ENCODE measurements at places on chromosomes 2 and 18.

DNA sequence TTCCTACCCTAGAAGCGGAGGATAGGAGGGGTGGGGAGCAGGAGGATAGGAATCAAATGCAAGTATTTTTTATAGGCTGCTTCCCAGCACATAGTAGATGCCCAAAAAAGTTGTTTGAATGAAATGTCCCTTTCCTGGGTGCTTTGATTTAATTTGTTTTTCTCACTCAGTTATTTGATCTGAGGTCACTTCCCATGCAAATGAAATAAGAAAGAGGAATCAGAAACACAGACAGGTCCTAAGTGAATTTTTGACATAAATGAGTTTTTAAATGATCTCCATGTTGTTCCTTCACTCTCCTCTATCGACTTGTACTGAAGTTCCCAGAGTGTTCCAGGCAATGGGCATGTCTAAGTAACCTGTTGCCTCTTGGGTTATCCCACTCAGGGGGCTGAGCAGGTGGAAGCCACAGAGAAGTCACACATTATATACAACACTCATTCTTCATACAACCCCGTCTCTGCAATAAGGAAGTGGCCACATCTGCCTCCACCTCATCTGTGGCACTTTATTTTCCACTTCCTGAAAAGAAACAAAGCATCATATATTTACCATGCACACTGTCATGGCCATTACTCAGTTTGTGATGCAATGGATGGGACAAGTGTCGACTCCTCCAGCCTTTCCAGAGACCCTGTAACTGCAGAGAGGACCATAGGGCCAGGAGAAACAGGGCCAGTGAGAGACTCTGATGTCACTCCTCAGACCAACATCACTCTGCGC, 81.9 kb upstream of the ZNF397 start:
- no peaks in the 10 kb centered on the region for H3K36me3 ChIP-seq
- H3K4me1 ChIP-seq: peaks cover 28% of the 10 kb centered on the region
- H3K4me3 ChIP-seq: no peak overlapping the region
- peak overlapping the region; percentile 80 for H3K27ac ChIP-seq

- H3K36me3 ChIP-seq: no peaks in the 10 kb centered on the region
- DNase-seq: no peak
- H3K27me3 ChIP-seq: peaks cover 75% of the 10 kb centered on the region
- peaks cover 20% of the 10 kb centered on the region for H3K4me1 ChIP-seq
- no peak overlapping the region for H3K27ac ChIP-seq
Observed at GRCh38 chr18:57798713-57799373, 4.3 kb downstream of the ATP8B1 start.

GRCh38 chr2:208511016-208511415, 104.4 kb downstream of the PTH2R start:
- H3K4me3 ChIP-seq: no peak overlapping the region
- H3K27ac ChIP-seq: no peak overlapping the region
- H3K36me3 ChIP-seq: no peaks in the 10 kb centered on the region

DNA sequence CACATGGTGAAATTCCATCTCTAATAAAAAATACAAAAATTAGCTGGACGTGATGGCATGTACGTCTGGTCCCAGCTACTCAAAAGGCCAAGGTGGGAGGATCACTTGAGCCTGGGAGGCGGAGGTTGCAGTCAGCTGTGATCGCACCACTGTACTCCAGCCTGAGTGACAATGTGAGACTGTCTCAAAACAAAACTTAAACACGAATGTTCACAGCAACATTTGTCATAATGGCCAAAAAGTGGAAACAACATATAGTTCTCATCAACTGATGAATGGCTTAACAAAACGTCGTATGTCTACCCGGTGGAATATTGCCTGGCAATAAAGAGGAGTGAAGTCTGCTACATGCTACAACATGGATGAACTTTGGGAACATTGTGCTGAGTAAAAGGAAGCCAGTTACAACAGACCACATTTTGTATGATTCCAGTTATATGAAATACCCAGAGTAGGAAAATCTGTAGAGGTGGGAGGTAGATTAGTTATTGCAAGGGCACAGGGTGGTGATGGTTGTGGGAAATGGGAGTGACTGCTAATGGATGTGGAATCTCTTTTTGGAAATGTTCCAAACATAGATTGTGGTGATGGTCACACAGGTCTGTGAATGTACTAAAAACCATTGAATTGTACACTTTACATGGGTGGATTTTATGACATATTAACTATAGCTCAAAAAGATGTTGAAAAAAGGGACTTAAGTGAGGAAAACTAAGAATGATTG, 478.2 kb downstream of the PTPRM start:
- H3K4me3 ChIP-seq: no peak overlapping the region
- no peaks in the 10 kb centered on the region for H3K36me3 ChIP-seq
- no peaks in the 10 kb centered on the region for H3K4me1 ChIP-seq
- DNase-seq: no peak
- H3K27ac ChIP-seq: no peak overlapping the region
- H3K27me3 ChIP-seq: no peaks in the 10 kb centered on the region

DNA sequence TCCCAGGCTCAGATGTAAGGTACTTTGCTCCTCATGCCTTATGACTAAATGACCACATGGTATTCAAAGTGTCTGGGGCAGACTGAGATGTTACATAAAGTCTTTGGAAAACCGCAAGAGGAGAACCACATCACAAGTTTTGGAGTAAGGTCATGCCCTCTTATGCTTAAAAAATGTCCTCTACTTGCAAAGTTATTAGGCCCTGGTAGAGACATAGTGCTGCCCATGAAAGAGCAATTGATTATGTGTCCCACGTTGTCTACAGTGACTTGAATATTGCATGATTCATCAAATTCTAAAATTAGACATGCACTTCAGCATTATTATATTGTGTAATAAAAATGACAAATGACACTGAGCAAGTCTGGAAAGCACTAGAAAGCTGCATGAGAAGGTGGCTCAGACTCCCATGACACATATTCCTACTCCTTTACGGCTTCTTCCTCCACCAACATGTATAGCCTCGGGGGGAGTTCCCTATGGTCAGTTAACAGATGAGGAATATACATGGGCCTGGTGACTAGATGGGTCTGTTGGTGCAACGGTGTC, 602.6 kb upstream of the VRK2 start:
- no peak overlapping the region for H3K27ac ChIP-seq
- no peak for DNase-seq
- H3K4me1 ChIP-seq: no peaks in the 10 kb centered on the region

GRCh38 chr2:48189552-48190228, 283.4 kb upstream of the FBXO11 start:
- no peak for DNase-seq
- no peaks in the 10 kb centered on the region for H3K36me3 ChIP-seq
- H3K27ac ChIP-seq: no peak overlapping the region
- H3K27me3 ChIP-seq: peaks cover 2% of the 10 kb centered on the region
- no peak overlapping the region for H3K4me3 ChIP-seq

DNA sequence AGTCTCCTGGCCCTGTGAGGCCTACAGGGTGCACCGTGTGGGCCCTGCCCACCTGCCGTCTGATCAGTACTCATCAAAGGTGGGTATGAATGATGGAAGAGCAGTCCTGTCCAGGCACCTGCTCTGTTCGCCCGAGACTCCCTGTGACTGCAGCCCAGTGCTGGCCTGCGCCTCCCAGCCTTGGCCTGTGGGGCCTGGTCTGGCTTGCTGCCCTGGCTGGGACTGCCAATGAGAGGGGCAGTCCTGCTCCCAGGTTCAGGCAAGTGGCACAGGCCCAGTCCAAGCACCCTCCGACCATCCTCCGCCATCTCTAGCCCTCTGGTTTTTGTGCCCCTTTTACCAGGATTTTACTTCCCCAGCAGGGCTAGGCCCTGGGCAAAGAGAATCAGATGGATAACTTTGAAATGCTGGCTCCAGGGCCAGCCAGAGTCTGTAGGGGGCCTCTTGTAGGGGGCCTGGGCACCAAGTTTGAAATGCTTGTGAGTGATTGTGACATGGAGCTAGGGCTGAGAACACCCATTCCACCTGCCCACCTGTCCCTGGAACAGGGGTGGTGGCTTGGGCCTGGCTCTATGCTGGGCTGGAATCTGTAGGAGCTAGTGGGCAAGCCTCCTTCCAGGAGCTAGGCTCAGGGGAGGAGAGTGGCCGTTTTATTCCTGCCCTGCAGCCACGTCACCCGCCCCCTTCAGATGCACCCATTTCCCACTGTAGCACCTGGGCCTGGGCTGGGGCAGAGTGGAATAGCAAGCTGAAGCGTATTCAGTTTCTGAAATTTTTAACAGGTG, 8.7 kb upstream of the HS6ST1 start:
- no peaks in the 10 kb centered on the region for H3K36me3 ChIP-seq
- H3K4me1 ChIP-seq: peaks cover 3% of the 10 kb centered on the region
- DNase-seq: no peak
- peaks cover 22% of the 10 kb centered on the region for H3K27me3 ChIP-seq
- no peak overlapping the region for H3K4me3 ChIP-seq

DNA sequence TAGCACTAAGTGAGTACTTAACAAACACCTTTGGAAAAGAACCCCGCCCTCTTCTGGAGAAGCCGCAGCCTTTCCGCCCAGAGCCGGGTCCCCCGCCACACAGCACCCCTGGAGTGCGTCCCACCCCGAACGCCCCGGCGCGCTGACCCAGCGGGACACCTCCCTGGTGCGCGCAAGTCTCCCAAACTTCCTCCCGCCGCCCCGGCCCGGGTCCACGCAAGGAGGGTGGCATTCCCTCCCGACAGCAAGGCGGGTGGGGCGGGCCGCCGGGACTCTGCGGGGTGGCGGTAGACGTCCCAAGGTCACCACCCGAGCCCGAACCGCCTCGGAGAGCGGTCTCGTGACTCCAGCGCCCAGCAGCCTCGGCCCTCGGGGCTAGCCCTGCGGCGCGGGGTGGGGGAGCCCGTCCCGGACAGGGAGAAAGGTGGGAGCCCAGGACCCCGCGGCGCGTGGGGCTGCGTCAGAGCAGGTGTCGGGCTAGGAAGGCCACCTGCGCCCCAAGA, 598 bp downstream of the CCDC93 start:
- no peaks in the 10 kb centered on the region for H3K27me3 ChIP-seq
- peak overlapping the region; percentile 80 for H3K27ac ChIP-seq
- peak; percentile 56 for DNase-seq
- H3K36me3 ChIP-seq: peaks cover 15% of the 10 kb centered on the region

DNA sequence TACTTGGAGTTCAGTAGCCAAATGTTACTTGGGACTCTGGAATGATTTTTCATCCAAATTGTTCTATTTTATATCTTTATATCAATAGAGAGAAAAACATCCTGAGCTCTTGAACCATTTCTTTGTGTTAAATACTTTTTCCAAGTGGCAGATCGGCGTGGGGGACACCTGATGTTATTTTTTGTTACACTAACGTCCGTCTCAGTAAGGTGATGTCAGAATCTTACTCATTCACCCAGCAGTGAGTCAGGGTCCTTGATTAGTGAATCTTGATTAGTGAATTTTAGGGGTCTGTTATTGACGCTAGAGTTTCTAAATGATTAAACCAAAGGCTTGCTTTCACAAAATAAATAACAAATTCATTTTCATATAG, 1.7 kb downstream of the MIB1 start:
- H3K27me3 ChIP-seq: peaks cover 4% of the 10 kb centered on the region
- peaks cover 62% of the 10 kb centered on the region for H3K4me1 ChIP-seq
- peak overlapping the region; percentile 81 for H3K4me3 ChIP-seq

- H3K27ac ChIP-seq: no peak overlapping the region
- DNase-seq: no peak
- H3K27me3 ChIP-seq: no peaks in the 10 kb centered on the region
- no peaks in the 10 kb centered on the region for H3K36me3 ChIP-seq
Observed at GRCh38 chr18:50571606-50572005, 11.7 kb downstream of the MAPK4 start.

DNA sequence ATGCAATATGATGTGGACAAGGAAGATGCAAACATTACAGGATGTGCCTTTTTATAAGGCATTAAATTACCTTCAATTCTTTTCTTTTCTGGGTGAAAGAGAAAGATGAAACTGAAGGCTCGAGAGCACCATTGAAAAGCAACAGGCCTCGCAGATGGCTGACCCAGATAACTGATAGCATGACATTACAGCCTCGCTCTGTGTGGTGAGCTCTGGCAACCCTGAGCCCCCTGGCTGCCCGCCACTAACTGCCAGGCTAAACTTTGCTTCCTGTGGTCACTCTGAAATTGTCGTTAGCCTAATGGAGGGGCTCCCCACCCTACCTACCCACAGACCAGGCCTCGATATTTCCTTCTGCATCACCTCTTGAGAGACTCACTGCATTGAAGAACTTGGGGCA, 516.8 kb upstream of the FANCL start:
- no peaks in the 10 kb centered on the region for H3K4me1 ChIP-seq
- no peak overlapping the region for H3K4me3 ChIP-seq
- H3K27me3 ChIP-seq: no peaks in the 10 kb centered on the region
- H3K27ac ChIP-seq: no peak overlapping the region

DNA sequence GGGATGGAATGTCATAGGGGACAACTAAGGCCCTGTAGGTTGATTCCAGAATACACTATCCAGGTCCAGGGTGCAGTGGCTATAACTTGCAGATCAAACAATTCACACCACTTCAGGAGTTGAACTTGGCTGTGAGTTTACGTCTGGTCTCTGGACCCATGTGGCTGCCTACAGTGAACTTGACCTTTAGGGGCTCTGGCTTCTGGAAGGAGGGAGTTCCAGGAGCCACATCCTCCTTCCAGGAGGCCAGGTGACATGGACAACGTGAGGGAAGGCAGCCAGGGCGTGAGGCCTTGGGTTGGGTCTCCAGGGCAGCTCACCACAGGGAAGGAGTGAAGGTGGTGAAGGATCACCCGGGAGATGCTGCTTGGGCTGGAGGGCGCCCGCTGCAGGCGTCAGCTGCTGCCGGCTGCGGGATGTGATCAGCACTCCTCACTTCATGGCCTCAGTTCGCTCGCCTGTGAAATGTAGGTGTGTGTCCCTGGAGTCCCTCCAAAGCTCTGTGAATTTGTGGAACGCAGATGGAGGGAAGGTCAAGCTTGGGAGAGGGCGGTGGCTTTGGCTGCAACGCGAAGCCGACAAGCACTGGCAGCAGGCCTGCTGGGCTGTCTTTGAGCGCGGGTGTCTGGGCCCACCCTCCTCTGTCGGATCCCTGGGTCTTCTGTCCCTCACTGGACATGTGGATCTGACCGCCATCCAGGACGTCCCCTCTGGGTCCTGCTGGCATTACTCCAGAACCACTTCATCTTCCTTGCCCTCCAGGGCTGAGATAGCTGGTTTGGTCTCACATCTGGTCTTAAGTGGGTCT, 146.5 kb downstream of the GLI2 start:
- H3K4me1 ChIP-seq: no peaks in the 10 kb centered on the region
- peaks cover 12% of the 10 kb centered on the region for H3K27me3 ChIP-seq
- H3K27ac ChIP-seq: no peak overlapping the region
- H3K4me3 ChIP-seq: no peak overlapping the region
- no peaks in the 10 kb centered on the region for H3K36me3 ChIP-seq
